ENCODE measurements at places on chromosomes 12 and 14. TPM values are rescaled to one million over a fixed set of nuclear protein-coding genes. Genes with fewer than 3 reads are reported as not detected.

STAC3 gene
- total RNA-seq = 0.50 TPM

LTBP2 gene
- 134 TPM for total RNA-seq

BAZ1A gene
- 25.4 TPM for total RNA-seq

PLEK2 gene
- 8.7 TPM for total RNA-seq

PPP1R3E gene
- total RNA-seq = 2.9 TPM

C1S gene
- 248 TPM for total RNA-seq

TMEM19 gene
- 35.7 TPM for total RNA-seq

PTPRO gene
- total RNA-seq = 0.55 TPM

RAD51AP1 gene
- total RNA-seq = 41.9 TPM

LGR5 gene
- not detected for total RNA-seq
